ENCODE measurements at places on chromosomes 5 and 9.

GRCh38 chr9:135134268-135135022 is 47.0 kb downstream of the OLFM1 start:
- DNase-seq, result no peak

GRCh38 chr5:179772351-179772750 is 21.4 kb upstream of the LTC4S start:
- DNase-seq, result no peak

GRCh38 chr5:72908664-72909063 is 47.2 kb upstream of the FCHO2 start:
- no peak for DNase-seq

DNA sequence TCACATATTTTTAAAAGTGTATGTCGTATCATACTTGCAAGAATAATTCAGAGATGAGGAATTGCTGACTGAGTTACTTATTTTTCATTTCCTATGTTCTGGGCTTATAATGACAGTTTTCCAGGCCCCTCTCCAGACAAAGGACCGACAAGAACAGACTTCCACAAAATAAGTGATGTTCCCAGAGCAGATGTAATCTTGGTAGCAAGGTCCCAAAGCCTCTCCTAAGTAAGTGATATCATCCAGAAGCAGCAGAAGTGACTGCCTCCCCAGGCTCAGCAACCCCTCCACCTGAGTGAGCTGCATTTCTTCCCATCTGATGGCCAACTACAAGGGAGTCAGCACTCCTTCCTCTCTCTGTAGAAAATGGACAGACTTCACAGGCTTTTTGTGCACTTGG is 57.1 kb downstream of the SEMA6A start:
- DNase-seq, result no peak

- no peak for DNase-seq
Observed at GRCh38 chr5:135578685-135579341, at the start of gene CXCL14. Gene CXCL14, minus strand, starts transcription at chr5:135578991. Its CDS starts 213 bp downstream, at chr5:135578778.

GRCh38 chr5:76622973-76623596 is at the start of gene F2RL2:
Gene F2RL2, minus strand, starts transcription at chr5:76623403. Its CDS starts 173 bp downstream, at chr5:76623230.
- DNase-seq, result no peak

GRCh38 chr9:14310311-14310710 is 3.6 kb downstream of the NFIB start:
- no peak for DNase-seq

DNA sequence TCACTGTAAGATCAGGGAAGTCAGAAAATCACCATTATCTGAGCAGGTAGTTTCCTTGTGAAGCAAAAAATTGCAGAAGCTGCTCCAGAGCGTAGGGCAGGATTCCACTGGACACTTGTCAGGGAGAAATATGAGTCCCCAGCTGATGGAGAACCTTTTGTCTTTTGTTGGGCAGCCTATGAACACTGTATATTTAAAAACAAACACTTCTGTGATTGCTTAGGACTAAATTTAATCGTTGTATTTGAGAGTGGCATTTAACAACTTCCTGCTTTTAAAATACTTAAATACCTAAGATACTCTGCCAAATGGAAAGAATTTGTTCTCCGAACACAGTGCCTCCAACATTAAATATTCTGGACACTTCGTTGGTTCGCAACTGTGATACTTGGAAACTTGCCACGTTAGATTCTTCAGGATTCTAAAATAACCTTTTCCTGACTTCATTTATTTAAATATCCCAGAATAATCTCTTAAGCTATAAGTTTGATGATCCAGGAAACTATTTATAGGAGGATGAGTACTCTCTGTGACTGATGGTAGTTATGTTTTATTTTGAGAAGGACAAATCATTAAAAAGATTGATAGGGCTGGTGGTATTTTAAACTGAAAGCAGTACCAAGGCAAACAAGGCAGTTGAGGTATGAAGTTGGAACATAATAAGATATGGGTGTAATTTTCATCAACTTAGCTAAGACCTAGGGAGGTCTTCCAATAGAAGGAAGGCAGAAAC is 2.7 kb upstream of the HSPA4 start:
- DNase-seq, result no peak

GRCh38 chr5:108749128-108749861 is 1.6 kb downstream of the FER start:
- no peak for DNase-seq

DNA sequence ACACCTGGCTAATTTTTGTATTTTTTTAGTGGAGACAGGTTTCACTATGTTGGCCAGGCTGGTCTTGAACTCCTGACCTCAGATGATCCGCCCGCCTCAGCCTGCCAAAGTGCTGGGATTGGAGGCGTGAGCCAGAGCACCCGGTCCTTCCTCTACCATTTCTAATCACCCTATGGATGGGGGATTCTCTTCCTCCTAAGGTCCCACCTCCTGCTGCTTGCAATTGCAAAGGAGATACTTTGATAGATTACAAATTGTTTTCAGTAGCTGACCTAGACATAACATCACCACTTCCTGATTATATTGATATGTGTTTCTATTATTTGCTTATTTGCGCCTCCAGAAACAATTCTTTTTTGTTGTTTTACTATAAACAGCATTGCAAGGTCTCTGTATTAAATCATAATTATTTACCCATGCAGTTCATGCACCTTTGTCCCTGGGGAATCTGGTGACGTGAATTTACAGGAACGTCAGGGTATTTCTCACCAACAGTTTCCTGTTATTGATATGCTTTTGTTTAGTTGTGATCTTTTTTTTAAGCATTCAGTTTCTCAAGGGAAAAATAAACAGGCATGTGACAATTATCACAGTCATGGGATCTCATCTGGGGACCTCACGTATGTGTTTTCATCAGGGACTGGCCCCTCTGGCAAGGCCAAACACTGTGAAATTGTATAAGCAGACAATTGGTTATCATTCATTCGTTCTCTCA is 43.2 kb downstream of the ESM1 start:
- DNase-seq, result no peak

GRCh38 chr5:121430538-121430937 is 421.1 kb upstream of the FTMT start:
- DNase-seq, result no peak

DNA sequence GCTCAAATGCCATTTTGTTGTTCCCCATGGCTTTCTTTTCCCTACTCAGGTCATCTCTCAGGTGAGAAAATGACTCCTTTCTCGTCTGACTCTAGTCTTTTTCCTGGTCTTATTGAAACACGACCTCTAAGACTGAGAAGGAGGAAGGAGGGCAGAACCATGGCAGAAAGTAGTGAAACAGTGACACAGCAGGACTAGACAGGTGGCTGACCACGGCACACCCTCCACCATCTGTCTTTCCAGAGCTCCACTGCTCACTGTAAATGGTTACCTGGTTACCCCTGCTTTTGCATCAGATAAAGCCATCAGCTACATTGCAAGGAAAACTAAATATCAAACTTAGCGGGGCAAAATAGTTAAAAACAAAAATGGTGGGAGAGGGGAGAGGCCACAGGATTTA is 30.9 kb downstream of the NR4A3 start:
- no peak for DNase-seq

DNA sequence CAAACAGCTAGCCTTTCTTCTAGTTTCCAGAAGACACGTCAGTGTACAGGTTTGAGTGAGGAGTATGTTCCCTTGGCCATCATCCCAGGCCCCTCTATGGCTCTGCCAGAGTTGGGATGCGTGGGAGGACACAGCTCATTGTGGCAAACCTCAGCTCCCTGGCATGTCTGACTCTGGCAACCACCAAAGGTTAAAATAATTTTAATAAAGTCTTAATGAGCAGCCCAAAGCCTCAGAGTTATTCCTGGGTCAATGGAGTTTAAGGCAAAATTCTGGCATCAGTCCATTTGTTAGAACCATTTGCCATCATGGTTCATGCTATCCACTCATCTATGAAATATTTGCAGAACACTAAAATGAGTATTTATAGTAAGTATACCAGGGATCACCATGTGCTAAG is 79.8 kb upstream of the PAPPA start:
- DNase-seq, result no peak

GRCh38 chr9:119009249-119009648 is 360.0 kb downstream of the BRINP1 start:
- DNase-seq, result no peak

DNA sequence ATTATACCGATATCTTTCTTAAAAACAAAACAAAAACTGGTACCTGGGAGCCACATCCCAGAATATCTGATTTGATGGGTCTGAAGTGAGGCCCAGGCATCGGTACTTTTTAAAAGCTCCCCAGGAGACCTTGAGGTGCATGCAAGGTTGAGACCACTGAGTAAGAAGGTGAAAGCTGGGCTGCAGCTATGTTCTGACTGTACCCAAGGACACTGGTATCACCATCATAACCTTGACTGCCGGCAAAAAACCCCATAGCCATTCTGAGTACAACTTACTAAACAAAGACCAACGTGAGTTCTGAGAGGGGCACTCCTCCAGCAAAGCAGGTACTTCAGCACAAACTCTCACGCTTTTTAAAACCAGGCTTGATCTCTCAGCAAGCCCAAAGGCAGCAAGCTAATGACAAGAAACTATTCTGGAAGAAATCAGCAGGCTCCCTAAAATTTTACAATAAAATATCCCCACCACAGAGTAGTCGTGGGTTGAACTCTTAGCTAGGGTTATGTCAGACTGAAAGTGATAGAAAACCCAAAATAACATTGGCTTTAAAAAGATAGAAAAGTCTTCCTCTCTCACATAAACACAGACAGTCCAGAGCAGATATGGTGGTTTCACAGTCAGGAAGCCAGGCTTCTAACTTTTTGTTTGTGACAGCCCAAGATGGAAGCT is 263.9 kb downstream of the SAXO1 start:
- DNase-seq, result no peak

DNA sequence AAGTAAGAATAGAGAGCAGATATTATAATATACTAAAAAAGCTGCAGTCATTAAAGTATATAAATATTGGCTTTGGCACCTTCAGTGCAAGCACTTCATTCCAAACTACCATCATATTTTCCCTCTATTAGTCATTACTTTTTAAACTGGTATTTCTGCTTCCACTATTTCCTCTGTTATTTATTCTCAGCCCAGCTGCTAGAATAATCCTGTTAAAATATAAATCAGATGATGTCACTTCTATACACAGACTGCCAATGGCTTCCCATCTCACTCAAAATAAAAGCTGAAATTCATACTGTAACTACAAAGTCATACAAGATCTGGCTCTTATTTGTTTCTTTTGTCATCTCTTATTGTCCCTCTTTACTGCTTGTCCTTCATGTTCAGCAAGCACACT is 432.9 kb downstream of the TLE4 start:
- DNase-seq, result no peak

- no peak for DNase-seq
Observed at GRCh38 chr9:90517103-90517502, 125.5 kb downstream of the DIRAS2 start.

DNA sequence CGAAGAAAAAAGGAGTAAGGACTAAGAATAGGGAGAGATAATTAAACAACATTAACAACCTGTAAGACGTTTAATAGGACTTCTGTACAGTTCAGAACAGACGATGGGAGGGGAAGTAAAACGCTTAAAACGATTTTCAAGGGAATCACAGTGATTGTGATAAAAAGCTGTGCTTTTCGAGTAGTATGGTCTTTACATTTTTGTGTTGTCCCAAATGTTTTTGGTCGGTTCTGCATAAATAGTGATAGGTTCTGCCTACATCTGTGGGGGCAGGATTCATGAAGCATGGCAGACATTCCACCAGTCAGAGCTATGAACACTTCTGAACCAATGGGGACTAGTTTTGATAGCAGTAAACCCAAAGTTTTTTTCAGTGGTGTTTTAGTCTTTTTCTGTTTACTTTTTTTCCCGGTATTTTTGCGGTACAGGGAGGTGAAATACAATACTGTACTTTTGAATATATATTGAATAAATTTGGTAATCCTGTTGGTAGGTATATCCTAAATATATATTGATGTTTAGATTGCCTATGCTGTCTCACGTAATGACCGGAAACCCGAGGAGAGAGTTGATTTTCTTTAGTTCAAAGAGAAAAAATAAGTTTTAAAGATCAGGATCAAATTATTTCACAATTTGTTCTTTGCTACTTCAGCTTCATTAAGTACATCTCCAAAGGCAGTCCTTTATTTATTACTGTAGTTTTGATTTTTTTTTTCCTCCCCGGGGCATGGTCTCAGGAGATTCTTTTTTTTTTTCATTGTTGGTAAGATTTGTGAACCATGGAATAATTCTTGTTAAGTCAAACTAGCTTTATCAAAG is 1.3 kb downstream of the ERBIN start:
- peak; percentile 7 for DNase-seq

DNA sequence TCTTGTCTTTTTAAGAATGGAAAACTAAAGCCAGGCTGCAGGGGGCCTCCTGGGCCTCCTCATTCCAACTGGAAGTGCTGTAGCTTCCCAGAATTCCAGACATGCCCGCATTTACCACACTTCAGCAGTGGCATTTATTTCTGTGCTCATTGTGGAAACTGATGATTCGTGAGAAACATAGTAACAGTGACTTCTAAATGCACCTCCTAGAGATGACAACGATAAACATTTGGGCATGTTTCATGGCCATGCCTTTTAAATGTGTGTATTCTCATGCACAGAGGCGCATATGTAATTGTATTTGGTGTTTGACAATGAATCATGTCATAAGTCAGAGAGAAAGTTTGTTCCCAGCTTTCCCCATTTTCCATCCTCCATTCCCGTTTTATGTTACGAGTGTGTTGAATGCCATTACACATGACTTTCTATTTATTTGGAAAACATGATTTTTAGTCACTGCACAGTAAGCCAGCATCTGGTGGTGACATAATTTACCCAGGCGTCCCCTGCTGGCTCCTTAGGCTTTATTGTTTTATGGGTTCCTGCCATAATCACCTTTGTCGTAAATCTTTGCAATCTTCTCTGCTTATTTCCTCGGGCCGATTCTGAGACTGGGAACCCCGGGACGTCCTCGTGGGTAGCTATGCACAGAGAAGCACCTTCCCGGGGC is 68.8 kb upstream of the FCN2 start:
- DNase-seq, result no peak

GRCh38 chr5:3177338-3177737 is 418.3 kb upstream of the IRX1 start:
- DNase-seq, result no peak

DNA sequence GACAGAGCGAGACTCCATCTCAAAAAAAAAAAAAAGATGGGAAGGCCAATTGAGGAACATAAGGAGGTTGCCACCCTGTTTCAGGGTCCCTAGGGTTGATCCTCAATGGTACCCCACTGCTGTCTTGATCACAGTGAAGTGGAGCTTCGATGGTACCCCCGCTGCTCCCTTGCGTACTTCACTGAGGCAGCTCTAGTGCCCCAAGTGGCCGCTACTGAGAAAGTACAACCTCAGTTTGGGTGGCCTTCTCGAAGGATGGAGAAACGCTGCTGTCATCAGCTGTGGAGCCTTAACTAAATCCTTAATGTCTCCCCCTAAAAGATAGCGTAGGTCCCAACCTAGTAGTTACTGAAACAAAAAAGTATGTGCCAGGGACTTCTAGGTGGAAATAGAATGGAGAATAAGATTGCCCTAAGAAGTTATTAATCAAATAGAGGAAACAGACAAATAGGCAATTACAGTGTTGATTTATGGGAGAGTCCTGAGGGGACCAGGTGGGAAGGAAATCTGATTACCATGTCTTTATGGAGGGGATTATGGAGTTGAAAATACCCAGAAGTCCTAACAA is 6.3 kb downstream of the TESK1 start:
- no peak for DNase-seq

GRCh38 chr5:107554776-107555424 is 115.8 kb downstream of the EFNA5 start:
- no peak for DNase-seq
